ENCODE measurements at places on chromosomes 1 and 21. TPM values are rescaled to one million over a fixed set of nuclear protein-coding genes. Genes with fewer than 3 reads are reported as not detected.

Gene SYCP1
- 0.23 TPM for polyA plus RNA-seq

GRCh38 chr1:97906567-97907241 is 14.1 kb downstream of the DPYD start:
- DNase-seq = no peak

DNA sequence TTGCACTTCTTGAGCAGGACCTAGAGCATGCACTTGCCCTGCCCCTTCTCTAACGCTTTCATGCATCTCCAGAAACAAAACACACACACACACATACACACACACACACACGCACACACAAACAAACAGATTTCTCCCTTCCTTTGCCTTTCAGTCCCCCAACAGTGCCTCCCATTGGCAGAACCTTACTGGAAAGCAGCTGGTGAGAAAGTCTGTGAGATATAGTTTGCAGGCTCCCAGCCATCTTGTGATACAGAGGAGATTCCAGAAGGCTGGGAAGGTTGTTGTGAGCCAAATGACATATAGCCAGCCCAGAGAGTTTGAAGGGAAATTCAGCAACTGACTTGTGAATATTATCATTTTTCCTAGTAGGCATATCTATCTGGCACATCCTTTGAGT is 35.9 kb upstream of the ZRANB2 start:
- no peak for DNase-seq

Gene CGN
- 32.2 TPM for polyA plus RNA-seq

DNA sequence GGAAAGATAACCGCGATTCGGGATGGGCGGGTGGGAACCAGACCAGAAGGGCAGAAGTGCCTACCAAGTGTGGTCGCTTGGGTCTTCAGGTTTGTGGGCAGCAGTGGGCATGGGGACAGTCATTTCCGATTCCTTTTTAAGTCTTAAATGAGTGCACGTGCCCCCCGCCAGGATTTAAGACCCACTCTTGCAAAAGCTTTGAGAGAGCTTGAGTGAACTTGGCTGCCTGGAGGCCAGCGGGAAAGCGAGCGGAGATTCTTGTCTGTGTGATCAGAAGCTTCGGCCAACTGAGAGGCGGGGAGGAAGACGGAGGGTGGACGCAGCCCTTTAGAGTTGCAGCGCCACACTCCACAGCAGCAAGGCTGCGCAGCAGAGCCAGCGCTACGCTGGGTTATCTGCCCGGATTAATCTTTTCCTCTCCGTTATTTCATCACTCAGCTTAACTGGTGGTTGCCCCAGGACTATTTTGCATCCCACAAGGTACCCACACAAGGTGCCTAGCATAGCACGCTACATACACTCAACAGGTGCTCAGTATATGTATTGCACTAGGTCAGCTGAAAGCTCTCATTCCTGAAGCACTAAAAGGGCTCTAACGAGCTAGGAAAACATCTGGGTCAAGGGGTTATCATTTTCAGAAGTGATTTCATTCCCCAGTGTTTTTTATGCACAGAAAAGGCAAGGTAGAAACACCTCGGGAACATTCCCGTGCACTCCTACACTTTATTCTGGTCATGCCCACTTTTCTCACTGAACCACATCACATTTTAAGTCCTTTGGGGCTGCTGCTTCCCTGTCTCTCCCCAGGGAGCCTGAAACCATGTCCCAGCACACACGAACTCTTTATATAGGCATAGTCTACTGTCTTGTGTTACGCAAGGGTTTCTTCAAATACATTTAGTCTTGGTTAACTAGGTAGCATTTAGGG is 1.5 kb upstream of the BATF3 start:
- DNase-seq = peak; percentile 39

- no peak for DNase-seq
These were observed 1102.5 kb downstream of the AMY1C start for GRCh38 chr1:104852151-104852550.

DNA sequence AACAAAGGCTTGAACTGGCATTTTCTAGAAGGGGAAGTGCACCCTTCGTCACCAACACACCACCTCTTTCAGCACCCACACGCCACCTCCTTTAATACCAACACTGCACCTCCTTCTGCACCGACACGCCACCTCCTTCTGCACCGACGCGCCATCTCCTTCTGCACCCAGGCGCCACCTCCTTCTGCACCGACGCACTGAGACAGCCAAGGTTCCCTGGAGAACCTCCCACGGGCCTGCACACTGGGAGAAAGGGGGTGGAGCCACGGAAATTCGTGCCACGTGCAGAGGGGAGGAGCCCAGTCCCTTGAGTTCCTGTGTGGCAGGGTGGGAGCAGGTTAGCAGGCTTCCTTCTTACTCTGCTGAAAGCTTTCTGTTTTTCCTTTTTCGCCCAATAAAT is 327.9 kb upstream of the C1orf174 start:
- DNase-seq = no peak

DNA sequence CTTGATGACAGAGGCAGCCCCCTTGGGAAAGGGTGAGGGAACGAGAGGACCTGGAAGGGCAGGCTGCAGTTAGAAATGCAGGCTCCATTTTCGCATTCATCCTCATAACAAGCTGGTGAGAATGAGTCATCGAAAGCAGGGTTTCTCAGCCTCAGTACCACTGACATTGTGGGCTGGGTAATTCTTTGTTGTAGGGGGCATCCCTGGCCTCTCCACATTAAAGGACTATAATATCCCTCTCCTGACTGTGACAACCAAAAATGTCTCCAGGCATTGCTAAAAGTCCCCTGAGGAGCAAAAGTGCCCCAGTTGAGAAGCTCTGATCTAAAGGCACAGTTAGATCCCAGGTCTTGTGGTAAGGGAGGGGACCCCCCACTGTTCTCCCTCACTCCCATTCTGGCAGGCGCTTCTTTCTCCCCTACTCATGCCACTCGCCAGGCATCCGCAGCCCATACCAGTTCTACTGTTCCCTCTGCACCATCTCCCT is 20.4 kb downstream of the KCNN3 start:
- DNase-seq = no peak

GRCh38 chr1:89686520-89686919 is 53.6 kb downstream of the LRRC8C start:
- DNase-seq = no peak

- no peak for DNase-seq
These were observed 690 bp downstream of the EPS8L3 start for GRCh38 chr1:109762821-109763645.

Gene ATAD3C
- 4.0 TPM for polyA plus RNA-seq

Gene LEPR
- 45.2 TPM for polyA plus RNA-seq

GRCh38 chr1:66305927-66306326 is 228.0 kb upstream of the SGIP1 start:
- no peak for DNase-seq

- no peak for DNase-seq
These were observed 22.7 kb downstream of the SERBP1 start for GRCh38 chr1:67407498-67407897.

Gene HTR6
- polyA plus RNA-seq = not detected

DNA sequence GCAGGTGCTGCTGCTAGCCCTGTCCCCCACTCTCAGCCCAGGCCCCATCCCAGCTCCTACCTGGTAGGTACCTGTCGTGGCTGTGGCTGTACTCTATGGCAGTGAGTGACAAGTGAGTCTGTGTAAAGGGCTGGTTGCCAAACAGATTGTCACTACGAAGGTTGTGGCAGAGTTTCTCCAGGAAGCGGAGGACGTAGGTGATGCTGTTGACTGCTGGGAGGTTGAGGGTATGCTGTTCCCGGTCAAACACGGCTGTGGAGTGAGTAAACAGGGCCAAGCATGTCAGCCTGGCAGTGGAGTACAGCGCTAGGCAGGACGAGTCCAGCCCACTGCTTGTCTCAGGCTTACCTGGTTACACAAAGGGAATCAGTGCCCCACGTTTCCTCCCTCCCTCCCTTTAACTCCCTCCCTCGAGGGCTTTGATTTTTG is 24.8 kb upstream of the SLFNL1 start:
- peak; percentile 16 for DNase-seq

DNA sequence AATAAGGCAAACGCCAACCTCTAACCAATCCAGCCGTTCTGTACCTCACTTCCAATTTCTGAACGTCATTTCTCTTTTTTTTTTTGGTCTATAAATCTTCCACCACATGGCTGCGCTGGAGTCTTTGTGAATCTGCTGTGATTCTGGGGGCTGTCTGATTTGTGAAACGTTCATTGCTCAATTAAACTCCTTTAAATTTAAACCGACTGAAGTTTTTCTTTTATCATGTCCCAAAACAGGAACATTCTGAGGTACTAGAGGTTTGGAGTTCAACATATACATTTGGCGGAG is 65.5 kb upstream of the BACH1 start:
- DNase-seq = no peak

DNA sequence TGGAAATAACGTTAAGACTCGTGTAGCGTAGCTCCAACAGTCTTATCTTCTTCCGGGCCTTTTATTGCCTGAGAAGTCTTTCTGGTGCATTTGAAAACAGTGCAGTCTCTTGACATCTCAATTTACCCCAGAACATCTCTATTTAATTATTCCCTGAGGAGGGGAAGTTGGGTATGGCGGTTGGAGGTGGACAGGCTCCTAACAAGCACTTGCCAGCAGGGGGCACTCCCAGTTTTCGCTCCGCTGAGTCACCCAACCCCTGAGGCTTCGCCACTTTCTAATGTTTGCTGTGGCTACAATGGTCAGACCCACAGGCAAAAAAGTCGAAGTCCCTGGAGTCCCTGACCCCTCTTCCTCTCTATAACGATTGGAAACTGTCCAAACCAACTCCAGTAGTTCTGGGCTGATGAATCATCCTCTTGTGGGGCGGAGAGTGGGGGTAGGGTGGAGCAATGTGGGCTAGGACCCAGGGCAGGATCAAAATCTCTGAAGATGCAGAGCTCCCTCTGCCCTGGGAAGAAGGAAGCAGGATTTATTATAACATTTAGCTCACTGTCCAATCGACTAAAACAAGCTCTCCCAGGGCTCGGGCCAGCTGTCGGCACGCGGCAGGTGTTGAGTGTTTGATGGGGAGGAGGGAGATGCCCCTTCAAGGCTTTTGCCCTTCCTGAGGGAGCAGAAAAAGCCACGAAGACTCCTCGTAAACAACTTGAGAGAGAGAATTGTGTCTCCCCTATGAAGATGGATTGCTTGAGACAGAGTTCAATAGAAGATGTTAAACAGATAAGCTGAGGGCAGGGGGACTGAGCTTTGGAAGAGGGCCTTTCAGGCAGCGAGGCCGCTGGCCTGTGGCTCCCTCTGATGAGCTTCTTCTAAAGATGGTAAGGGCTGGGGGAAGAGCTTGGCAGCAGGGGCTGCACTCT is 85.7 kb downstream of the BRINP2 start:
- DNase-seq = peak; percentile 34

DNA sequence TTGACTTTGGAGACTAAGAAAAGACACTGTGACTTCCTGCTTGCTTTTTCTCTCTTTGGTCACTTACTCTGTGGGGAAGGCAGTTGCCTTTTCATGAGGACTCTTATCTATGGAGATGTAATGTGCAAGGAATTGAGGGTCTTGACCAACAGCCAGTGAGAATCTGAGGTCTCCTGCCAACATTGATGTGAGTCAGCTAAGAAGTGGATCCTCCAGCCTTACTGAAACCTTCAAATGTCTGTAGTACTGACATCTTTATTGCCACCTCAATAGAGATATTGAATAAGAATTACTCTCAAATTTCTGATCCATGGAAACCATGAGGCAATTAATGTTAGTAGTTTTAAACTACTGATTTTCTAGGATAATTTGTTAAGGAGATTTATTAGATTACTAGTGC is 598.4 kb downstream of the ADGRL2 start:
- DNase-seq = no peak

Gene PGLYRP4
- not detected for polyA plus RNA-seq

GRCh38 chr1:56773341-56774066 is 45.7 kb downstream of the FYB2 start:
- DNase-seq = no peak

DNA sequence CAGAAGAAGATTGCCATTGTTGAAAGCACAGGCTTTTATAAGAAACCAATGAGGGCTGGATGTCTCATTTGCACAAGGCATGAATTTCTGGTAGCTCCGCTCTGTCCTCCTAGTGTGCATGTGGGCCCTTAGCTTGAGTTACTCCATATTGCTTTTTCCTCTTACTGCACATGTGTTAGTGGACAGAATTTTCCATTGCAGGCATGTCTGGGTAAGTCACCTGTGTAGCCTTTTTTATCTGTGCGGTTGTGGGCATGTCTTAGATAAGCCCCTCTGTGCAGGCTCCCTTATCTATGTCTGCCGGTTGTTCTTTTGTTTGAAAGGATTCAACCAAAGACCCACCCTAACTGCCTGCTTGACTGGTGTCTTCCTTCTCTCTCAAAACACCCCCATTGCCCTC is 7.2 kb upstream of the CLCA1 start:
- no peak for DNase-seq

DNA sequence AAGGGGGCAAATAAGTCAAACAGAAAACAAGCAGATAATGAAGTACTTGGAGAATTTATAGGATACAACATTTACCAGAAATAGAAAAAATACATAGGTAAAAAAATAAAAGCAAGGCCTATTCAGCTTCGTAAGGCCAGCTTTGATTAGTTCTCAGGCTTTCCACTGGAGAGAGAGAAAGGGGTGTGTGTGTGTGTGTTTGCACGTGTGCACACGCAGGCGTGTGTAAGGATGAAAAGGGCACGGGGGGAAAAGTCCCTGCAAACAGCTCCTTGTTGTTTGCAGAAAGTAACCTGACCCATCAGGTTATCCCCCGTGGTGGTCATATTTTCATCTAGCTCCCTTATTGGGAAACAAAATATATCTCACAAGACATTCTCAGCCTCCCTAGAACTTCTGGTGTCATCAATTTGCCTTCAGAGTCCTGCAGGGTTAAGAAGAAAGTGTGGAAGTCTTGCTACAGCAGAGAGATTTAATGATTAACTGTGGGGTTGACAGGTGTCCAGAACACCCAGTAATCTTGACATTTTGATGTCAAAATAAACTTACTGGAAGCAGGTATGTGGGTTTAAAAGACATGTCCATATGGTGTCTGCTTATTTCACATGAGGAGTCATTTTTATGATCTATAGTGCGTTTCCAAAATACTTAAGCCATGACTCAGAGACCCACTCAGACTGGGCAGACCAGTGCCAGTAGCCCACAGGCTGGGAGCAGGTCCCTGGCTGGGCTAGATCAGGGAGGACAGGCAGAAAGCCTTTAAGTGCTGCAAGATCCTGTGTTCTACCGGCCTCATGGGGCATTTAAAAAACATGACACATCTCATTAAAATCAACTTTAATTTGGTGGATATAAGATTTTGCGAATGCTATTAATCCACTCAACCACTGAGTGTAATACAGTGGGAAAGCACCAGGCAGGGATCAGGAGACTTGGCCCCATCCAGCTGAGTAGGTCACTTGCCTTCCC is 487.6 kb upstream of the CAMK1G start:
- DNase-seq = no peak

GRCh38 chr1:11062965-11063401 is 3.2 kb upstream of the SRM start:
- DNase-seq = no peak

All from right lung (tissue), 10 donors.